Mammary epithelial cell (primary cell): ENCODE measurements at places on chromosomes 4 and X.
A peak's percentile ranks its signal among the peaks of the same experiment; 100 is the strongest.

DNA sequence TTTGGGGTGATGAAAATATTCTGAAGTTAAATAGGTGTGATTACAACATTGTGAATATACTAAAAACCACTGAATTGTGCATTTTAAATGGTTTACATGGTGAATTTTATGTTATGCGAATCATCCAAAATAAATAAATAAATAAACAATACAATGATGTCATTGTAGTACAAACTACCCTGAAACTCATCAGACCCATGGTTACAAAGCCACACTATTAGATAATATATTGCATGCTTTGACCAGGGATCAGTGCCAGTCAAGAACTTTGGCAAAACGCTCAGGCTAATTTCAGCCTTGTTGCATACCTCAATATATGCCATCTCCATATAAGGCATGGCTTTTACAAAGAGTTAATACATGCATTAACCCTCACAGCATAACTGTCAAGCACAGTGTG lies 45.5 kb upstream of the XIAP start:
- DNase-seq = no peak

- DNase-seq = no peak
These were observed 19.6 kb downstream of the SCD5 start for GRCh38 chr4:82779032-82779431.

DNA sequence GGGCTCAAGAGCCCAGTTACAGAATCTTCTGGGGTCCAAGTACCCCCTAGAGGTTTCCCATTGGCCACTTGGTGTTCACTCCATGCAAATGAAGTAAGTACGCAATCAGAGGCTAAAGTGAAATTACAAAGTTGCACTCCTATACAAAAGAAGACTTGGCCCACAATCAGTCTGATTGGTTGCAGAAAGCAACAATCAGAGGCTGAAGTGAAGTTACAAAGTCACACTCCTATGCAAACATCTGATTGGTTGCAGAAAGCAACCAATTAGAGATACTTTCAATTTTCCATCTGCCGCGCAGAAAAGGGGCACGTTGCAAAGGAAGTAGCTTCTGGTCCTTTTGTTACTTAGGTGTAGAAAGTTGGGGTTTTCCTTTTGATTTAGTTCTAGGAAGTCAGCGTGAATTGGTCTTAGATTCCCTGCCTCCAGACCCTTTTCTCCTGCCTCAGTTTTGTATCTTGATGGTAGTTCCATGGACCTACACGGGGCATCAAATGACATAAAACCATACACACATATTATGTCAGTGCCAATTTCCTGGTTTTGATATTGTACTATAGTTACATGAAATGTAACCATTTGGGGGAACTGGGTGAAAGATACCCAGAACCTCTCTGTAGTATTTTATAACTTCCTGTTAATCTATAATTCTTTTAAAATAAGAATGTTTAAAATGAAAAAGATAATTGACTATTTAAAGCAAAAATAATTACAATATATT lies 12.4 kb upstream of the PIN4 start:
- no peak for DNase-seq

GRCh38 chr4:78513411-78513975 lies 38.1 kb upstream of the ANXA3 start:
- DNase-seq = no peak

- no peak for DNase-seq
These were observed 346.9 kb downstream of the BCOR start for GRCh38 chrX:39750848-39751247.

DNA sequence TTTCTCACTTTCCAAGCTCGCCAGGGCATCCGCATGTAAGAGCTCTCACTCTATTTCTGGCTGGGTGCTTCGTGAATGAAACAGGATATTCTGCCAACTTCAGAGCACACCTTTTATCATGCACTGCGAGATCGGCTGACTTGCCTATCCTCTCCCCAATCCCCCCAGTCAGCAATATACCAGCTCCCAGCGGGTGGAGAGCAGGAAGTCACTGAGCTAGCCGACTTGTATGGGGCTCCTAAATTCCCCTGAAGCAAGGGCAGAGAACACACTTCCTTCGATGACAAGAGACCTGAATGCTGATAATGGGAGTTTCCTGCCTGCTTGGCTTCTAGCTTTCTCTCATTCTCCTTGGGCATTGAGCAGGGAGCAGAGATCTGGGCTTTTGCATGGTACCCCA lies 33.8 kb upstream of the MAMLD1 start:
- no peak for DNase-seq

GRCh38 chrX:117376460-117376859 lies 740.1 kb downstream of the KLHL13 start:
- peak; percentile 20 for DNase-seq

DNA sequence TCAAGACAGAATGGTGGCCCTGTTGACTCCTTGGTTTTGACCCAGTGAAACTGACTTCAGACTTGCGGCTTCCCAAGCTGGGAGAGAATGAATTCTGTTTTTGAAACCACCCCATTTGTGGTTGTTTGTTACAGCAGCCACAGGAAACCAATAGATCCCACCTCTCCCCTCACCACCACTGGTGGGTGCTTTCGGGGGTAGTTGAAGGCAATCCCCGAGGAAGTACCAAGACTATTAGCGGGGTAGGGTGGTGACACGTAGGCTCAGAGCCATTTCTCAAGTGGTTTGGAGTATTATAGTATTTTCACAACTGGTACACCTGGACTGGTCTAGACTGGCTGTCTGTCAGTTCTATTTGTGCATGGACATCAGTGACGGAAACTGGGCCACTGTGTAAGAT lies 189.1 kb upstream of the RBPJ start:
- DNase-seq = no peak

GRCh38 chrX:23936180-23936579 lies 28.4 kb downstream of the CXorf58 start:
- DNase-seq = no peak

DNA sequence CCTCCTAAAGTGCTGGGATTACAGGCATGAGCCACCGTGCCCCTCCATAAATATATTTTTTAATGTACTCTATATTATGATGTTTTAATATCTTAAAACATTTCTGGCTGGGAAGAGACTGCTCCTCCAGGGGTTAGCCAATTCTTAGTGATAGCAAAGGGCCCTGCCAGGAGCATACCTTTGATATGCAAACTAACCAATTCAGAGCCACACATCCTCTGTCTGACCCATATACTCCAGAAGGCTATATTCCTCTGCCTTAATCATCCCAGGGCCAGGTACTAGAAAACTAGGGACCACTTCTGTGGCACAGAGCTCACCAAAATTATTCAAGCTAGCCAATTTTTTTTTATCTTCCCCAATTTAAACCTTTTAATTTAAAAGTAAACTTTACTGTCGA lies 43.6 kb upstream of the BEX4 start:
- no peak for DNase-seq

DNA sequence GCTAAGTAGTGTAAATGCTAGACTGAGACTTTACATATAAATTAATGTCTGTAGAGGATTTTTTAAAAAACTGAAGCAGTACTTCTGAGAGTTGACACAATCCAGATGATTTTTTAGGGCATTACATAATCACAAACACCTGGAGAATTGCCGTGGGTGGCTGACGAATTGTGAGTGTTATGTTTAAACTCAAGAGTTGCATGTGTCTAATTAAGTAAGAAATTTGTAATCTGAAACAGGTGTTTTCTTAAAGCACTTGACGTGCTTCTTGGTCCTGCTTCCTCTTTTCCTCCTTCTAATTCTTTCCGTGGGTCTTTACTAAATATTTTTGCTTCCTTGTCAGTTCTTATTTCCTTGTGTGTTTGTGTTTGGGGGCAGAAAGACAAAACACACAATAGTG lies 27.8 kb downstream of the PIR start:
- DNase-seq = peak; percentile 42

DNA sequence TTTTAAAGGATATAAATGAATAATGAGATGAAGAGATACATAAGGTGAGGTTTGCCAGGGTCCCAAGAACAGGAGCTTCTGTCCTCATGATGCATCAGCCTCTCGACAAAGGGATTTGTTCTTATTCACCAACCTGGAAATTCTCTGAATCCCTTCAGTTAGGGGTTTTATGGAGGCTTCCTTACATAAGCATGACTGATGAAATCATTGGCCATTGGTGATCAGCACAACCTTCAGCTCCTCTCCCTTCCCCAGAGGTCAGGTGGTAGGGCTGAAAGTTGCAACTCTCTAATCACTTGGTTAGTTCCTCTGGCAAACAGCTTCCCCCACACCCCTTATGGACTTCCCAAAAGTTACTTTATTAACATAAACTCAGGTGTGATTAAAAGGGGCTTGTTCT lies 222.0 kb downstream of the SPRY1 start:
- DNase-seq = no peak

GRCh38 chr4:144816668-144817067 lies 170.7 kb downstream of the HHIP start:
- no peak for DNase-seq

DNA sequence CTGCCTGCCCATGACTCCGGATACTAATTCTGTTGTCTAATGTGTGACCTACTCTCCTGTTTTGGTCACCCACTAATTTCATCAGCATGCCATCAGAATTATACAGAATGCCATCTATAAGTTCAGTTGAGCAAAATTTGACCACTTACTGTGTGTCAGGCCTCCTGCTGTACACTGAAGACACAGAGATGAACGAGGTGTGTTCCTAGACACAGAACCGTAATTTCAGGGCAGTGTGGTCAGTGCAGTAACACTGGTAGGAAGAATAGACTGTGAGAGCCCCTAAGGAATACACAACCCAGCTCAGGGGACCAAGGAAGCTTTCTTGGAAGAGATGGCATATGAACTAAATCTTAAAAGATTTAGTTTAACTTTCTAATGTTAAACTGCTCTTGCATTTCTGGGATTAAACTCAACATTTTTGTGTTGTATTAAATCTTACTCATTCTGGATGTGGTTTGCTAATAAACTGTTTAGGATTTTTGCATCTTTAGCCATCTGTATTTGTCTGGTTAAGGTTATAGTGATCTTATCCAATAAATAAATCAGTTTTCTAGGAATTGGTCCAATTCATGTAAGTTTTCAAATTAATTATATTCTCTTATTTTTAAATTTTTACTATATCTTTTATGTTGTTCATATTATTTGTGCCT lies 34.3 kb downstream of the KANTR start:
- DNase-seq = no peak

- no peak for DNase-seq
These were observed 13.2 kb upstream of the MMAA start for GRCh38 chr4:145605941-145606340.

GRCh38 chrX:48496660-48497059 lies 12.1 kb upstream of the PORCN start:
- DNase-seq = no peak

DNA sequence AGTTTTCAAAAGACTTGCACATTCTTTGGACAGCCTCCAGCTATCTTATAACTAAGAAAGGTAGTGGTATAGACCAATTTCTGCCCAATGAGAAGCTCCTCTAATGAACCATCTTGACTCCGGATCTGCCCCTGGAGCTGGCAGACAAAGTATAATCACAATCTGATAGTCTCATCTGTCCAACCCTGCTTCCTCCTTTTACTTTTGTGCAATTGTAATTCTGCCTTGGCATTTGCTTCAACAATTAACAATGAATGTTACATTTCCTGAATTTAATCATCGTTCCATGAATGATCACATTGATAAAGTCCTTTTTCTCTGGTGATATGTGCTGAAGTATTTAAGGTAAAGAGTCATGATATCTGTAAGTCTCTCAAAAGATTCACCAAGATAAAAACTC lies 27.8 kb downstream of the FRYL start:
- DNase-seq = no peak

GRCh38 chr4:10158333-10158942 lies 41.8 kb upstream of the WDR1 start:
- peak; percentile 70 for DNase-seq

- peak; percentile 33 for DNase-seq
These were observed 244.7 kb downstream of the PACRGL start for GRCh38 chr4:20944961-20945360.

DNA sequence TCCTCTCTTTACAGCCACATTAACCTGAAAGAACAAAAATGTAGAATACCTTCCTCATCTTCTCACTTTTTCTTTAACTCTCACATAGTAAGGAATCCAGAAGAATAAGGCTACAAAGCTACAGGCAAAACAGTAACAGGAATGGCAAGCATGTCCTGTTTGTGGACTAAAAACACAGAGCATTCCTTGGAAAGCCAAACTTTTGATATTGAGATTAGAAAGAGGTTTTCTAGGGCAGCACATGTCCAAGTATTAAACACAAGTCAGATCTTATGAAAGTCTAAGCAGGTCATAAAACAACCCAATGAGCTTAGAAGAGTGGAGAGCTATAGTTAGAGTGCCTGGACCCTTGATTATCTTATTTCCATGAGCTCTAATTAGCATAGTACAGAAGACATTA lies 58.2 kb upstream of the FAM9C start:
- no peak for DNase-seq

- no peak for DNase-seq
These were observed 199.1 kb upstream of the NPY2R start for GRCh38 chr4:155009288-155009687.

DNA sequence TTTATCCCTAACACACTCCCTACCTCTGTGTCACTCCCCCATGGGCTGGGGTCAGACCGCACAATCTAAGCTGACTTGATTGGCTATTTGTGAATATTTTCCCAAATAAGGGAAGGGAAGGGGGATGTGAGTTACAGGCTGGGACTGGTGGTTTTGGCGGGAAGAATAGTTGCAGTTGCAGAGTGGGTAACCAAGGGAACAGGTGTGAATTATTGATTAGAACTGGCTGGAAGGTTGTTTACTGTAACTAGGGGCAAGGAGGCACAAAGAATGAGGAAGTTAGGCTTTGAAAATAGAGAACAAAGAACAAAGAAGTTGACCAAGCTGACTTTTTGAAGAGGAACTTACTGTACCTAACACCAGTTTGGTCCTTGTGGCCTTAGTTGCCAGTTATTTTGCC lies 88.0 kb upstream of the XAGE2 start:
- DNase-seq = no peak

DNA sequence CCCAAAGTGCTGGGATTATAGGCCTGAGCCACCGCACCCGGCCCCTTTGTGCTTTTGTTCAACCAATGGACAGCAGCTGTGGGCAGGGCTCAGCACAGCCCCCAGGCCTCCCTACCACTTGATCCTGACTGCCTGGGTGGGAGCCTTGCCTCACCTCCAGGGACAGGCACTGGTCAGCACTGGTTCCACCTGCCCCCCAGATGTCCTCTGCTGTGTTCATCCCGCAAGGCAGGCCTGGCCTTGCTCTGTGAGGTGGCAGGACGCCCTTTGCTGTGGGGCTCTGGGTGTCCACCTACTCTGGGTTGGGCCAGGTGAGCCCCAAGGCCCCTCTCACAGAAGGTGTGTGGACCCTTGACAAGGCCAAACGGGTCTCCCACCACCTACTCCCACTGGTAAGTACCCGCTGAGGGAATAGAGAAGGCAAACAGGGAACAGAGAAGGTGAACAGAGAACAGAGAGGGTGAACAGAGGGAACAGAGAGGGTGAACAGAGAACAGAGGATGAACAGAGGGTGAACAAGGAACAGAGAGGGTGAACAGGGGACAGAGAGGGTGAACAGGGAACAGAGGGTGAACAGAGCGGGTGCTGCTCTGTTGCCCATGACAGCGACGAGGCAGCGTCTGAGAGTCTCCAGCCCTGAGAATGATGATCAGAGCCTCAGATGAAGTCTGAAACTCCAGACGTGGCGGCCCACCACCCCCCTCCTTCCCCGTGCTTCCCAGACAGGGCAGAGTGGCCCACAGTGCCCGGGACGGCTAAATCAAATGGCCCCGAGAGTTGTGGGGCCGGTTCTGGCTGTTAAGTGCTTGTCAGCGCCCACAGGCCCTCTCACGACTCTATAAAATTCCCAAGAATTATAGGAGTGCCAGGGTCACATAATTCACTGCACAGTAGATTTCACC lies 55.0 kb upstream of the NKX1-1 start:
- no peak for DNase-seq

- no peak for DNase-seq
These were observed 30.1 kb upstream of the ANAPC4 start for GRCh38 chr4:25346913-25347312.

GRCh38 chr4:6938237-6938636 lies 28.6 kb downstream of the TBC1D14 start:
- DNase-seq = no peak
